Chondrocyte (in vitro differentiated cells): ENCODE measurements at places on chromosomes 6 and 20. TPM values are rescaled to one million over a fixed set of nuclear protein-coding genes. Genes with fewer than 3 reads are reported as not detected.

Gene TNFRSF6B
- total RNA-seq = 0.79 to 0.99 TPM in 2 of 3 replicates, not detected in the other

Gene RIPPLY2
- total RNA-seq = not detected in 3 replicates

DNA sequence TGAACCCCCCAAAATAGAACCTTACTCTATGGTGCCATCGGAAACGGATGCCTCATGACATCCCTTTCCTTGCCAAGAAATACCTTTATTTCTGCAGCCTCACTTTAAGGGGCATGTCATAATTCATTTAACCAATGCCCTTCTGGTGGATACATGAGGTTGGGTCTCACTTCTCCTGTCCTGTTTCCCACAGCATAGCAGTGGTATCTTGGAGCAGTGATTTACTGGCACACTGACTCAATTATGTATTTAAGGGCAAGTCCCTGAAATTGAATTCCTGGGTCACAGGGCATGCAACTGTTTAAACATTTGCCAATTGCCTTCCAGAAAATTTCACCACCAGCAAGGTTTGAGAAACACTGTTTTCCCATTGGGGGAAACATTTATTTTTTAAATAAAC is 639 bp upstream of the LBP start:
- no peak overlapping the region for H3K4me3 ChIP-seq
- peaks cover 12% of the 10 kb centered on the region for H3K27me3 ChIP-seq
- H3K27ac ChIP-seq = no peak overlapping the region
- DNase-seq = no peak

Gene RIMS4
- total RNA-seq = 1.4 to 2.1 TPM (median 1.7 TPM) in 3 replicates

GRCh38 chr20:47305667-47306066 is 50.8 kb downstream of the ZMYND8 start:
- peaks cover 40% of the 10 kb centered on the region for H3K4me1 ChIP-seq
- DNase-seq = no peak
- H3K4me3 ChIP-seq = no peak overlapping the region

GRCh38 chr6:1577896-1578745 is 31.6 kb upstream of the FOXC1 start:
- no peak overlapping the region for H3K27ac ChIP-seq
- H3K4me1 ChIP-seq = peaks cover 21% of the 10 kb centered on the region
- H3K4me3 ChIP-seq = no peak overlapping the region
- DNase-seq = no peak

DNA sequence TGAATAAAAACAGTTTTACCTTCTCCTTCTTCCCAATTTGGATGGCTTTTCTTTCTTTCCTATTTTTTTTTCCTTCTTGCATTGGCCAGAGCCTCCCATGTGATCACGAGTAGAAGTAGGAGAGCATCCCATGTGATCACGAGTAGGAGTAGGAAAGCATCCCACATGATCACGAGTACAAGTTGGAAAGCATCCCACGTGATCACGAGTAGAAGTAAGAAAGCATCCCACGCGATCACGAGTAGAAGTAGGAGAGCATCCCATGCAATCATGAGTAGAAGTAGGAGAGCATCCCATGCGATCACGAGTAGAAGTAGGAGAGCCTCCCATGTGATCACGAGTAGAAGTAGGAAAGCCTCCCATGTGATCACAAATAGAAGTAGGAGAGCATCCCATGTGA is 218.6 kb downstream of the DLL1 start:
- H3K27me3 ChIP-seq = peaks cover 28% of the 10 kb centered on the region
- H3K27ac ChIP-seq = no peak overlapping the region
- H3K4me1 ChIP-seq = no peaks in the 10 kb centered on the region
- DNase-seq = no peak
- no peak overlapping the region for H3K4me3 ChIP-seq
- peaks cover 5% of the 10 kb centered on the region for H3K36me3 ChIP-seq

DNA sequence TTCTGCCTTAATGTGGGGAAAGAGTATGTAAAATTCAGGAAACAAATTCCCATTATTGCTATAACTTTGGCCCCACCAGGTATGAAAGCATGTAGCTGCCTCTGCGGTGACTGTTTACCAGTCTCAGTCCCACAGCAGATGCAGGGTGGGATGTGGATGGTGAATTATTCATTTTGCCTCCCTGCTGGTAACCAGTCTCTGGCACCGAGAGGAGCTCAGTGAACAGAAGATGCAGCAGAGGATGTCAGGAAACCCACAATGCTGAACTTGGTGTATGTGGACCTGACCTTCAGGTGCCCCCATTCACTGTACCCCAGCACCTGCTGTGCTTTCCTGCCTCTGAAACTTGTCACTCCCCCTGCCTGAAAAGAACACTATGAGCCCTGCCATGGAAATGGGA is 8.8 kb upstream of the METTL24 start:
- no peak overlapping the region for H3K4me3 ChIP-seq
- no peak for DNase-seq
- peaks cover 17% of the 10 kb centered on the region for H3K4me1 ChIP-seq

DNA sequence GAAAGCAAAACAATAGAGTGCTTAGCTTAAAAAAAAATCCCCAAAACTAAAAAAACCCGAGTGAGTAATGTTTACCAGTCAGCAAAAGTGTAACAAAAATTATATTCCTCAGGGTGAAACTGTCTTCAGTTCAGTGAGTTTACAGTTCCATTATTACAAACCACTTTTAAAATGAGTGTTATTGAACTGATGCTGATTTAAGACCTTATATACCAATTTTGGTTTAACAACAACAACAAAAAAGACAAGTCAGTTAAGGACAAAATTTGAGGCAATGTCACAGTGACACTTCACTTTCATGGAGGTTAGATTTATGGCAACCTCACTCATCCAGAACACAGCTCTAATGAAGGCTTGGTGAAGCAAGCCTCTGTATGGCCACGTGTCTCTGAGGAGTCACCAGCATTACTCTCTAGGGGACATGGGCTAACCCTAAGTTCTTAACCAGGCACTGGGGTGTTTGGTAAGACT is 630.8 kb downstream of the PHF3 start:
- no peak overlapping the region for H3K4me3 ChIP-seq
- no peaks in the 10 kb centered on the region for H3K36me3 ChIP-seq
- peaks cover 5% of the 10 kb centered on the region for H3K4me1 ChIP-seq
- DNase-seq = no peak

GRCh38 chr6:84061613-84062398 is 28.2 kb downstream of the MRAP2 start:
- peaks cover 4% of the 10 kb centered on the region for H3K36me3 ChIP-seq
- H3K27me3 ChIP-seq = no peaks in the 10 kb centered on the region
- DNase-seq = no peak
- no peak overlapping the region for H3K27ac ChIP-seq
- H3K4me1 ChIP-seq = peaks cover 28% of the 10 kb centered on the region
- no peak overlapping the region for H3K4me3 ChIP-seq

GRCh38 chr6:169005166-169005565 is 248.5 kb downstream of the THBS2 start:
- H3K4me3 ChIP-seq = no peak overlapping the region
- no peaks in the 10 kb centered on the region for H3K36me3 ChIP-seq
- H3K27ac ChIP-seq = peak overlapping the region; percentile 46
- no peak for DNase-seq
- peaks cover 22% of the 10 kb centered on the region for H3K4me1 ChIP-seq

DNA sequence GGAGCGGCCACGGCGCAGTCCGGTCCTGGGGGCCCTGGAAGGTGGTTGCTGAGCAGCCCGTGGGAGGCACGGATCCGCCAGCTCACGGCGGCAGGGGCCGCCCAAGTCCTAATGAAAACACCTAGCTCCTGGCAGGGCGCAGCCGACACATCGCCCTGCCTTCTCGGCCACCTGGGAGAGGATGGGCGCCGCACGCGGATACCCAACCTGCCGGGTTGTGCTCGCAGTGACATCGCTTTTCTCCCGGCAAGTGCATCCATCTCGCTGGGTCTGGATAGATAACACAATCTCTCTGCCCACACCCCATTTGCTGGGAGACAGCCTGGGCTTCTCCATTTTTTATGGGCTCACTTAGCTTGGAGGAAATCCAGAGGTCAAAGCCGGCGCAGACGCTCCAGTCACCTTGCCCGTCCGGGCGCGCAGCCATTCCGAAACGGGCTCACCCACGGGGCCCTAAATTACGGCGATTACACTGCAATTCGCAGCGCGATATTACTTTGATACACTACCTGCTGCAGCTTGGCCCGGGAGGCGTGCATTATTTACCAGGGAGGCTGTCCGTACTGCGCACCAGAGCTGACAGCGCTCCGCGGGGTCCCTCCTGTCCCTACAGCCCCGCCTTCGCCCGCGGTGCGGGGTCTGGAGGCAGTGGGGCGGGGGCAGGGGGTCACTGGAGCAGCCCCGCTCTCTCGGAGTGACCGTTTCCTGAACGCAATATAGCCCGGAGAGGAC is 36.2 kb upstream of the CCDC167 start:
- no peak for DNase-seq
- no peaks in the 10 kb centered on the region for H3K36me3 ChIP-seq
- no peak overlapping the region for H3K27ac ChIP-seq
- peaks cover 28% of the 10 kb centered on the region for H3K27me3 ChIP-seq
- peaks cover 14% of the 10 kb centered on the region for H3K4me1 ChIP-seq
- peak overlapping the region; percentile 58 for H3K4me3 ChIP-seq

DNA sequence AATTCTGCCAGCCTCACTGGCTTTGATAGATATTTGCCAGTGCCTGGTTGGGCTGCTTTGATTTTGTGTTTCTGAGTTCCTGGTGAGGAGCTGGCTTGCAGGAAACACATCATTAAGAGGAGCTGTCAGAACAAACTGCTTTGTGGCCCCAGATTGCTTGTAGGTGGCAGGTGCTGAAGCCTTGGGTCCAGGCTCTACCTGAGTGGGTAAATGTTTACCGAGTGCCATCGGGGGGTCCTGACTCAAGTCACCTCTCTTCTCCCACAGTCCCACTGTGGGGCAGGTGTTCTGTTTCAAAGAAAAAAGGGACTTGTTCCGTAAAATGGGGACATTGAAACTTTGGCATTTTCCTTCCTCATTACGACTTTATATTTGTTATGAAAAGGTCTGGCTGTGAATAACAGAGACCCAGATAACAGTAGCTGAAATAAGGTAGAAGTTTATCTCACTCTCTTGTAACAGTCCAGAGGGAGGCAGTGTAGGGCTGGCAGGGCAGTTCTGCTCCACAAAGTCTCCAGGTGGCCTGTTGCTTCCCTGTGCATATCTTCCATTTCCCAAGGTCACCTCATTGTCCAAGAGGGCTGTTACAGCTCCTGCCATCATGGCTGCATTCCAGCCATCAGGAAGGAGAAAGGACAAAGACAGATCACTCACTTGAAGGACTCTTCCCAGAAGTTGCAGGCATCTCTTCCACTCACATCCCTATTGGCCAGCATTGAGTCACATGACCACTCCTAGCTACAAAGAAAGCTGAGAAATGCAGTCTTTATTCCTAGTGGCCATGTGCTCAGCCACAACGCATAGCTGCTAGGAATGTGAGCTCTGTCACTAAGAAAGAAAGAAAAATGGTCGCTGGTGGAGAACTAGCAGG is 149.9 kb upstream of the KCNG1 start:
- H3K27me3 ChIP-seq = peaks cover 18% of the 10 kb centered on the region
- H3K4me3 ChIP-seq = no peak overlapping the region
- peaks cover 1% of the 10 kb centered on the region for H3K36me3 ChIP-seq
- peaks cover 5% of the 10 kb centered on the region for H3K4me1 ChIP-seq
- no peak for DNase-seq

Gene SMLR1
- not detected in 3 replicates for total RNA-seq
